Esophagus squamous epithelium (tissue), 5 donors: ENCODE measurements at places on chromosomes 16 and 17.

GRCh38 chr17:32355649-32356377, 5.9 kb downstream of the ZNF207 start:
- no peak for DNase-seq

DNA sequence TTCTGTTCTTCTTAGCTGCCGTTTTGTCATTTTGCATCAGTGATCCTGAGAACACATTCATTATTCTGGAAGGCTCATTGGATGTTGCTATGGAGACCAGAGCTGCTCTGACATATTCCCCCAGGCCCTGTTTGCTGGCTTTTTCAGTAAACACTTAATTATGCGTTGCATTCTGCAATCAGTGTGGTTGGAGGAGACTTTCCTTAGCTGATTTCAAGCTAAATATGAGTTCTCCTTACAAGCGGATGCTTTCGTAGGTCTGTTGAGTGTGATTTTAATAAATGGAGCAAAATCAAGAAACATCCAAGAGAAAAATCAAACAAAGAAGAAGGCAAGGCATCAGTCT, 38.2 kb upstream of the NUDT7 start:
- DNase-seq: no peak

DNA sequence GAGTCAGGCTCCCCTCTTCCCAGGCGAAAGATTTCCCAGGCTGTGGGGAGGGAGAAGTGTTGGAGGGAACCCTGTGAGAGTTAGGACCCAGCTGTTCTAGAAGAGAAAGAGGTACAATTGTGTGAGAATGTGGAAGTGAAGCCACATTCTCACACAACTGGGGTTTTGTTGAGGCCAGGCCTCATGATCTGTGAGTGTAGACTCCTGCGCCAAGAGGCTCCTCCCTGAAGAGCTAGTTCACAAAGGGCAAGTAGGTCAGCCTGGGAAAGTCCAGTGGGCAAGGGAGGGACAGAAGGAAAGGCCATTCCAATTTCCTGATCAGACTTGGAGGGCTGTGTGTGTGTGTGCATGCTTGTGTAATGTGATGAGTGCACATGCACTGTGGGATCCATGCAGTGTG, 15.2 kb downstream of the CD300LF start:
- DNase-seq: no peak

- no peak for DNase-seq
Observed at GRCh38 chr16:88016964-88017363, 65.7 kb downstream of the BANP start.

DNA sequence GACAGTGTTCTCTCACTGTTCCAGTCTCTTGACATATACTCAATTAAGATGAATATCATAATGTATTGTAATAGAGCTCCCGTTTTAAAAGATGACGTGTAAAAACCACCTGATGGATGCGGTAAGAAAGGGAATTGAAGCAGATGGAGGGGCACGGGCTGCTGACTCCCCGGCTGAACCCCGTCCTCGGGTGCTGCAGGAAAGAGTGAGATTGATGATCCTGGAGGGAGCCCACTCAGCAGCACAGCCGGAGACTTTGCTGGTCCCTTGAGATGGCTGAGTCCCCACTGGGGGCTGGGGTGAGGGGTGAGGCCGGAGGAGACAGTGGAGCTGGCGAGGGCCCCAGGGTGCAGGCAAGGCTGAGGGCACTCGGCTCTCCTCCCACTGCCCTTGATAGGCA, 217.4 kb downstream of the RPTOR start:
- DNase-seq: no peak

GRCh38 chr17:7748076-7748775, 30.7 kb downstream of the DNAH2 start:
- DNase-seq: no peak

DNA sequence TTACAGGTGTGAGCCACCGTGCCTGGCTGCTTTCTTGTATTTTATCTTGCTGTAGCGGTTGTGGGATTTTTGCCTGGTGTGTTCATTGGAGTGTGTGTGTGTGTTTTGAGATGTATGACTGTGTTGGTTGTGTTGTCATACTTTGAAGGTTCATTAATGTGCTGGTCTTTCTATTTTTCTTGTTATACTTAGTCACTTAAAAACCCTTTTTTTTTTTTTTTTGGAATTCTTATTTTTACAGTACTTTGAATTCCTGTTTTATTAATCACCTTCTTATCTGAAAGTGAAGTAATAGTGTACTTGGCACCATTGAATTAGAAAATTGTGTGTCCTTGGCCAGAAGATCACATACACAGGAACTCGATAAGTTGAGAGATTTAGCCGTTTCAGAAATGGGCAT, 30.2 kb downstream of the TENT4B start:
- no peak for DNase-seq

- DNase-seq: no peak
Observed at GRCh38 chr16:4695473-4696171, 2.3 kb downstream of the NUDT16L1 start.

DNA sequence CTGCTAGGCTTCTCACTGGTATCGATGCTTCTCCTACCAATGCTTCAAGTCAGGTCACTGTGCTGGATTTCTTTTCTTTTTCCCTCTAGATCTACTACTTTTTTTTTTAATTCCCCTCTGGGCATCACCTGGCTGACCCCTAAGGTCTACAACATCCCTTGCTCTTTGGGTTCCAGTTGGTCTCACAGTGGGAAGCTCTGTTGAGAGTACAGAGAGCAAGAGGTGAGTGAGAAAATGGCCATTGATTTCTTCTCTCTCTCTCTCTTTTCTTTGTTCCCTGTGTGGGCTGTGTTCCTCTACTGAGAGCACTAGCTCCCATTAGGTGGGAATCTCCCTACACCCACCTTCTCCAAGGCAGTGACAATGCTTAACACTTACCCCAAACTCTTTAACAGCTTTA, 413.4 kb downstream of the KCNJ2 start:
- no peak for DNase-seq

DNA sequence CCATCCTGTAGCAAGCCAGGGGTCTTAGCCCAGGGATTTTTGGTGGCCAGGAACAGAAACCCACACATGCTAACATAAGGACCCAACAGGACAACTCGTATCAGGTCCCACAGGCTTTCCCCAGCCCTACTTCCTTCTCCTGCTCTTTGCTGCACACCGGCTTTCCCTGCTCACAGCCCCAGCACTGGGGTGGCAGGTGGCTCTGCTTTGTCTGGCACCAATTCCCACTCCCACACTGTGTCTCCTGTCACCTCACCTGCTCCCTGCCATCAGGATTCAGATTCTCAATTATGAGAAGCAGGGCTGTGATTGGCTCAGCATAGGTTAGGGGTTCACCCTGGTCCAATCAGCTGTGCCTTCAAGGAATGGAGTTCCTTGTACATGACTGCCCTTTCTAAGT, 94.1 kb downstream of the TMEM132E start:
- DNase-seq: no peak

- DNase-seq: no peak
Observed at GRCh38 chr16:65728167-65728566, 606.3 kb upstream of the CDH11 start.

- DNase-seq: no peak
Observed at GRCh38 chr16:84839054-84839453, 19.3 kb downstream of the CRISPLD2 start.

DNA sequence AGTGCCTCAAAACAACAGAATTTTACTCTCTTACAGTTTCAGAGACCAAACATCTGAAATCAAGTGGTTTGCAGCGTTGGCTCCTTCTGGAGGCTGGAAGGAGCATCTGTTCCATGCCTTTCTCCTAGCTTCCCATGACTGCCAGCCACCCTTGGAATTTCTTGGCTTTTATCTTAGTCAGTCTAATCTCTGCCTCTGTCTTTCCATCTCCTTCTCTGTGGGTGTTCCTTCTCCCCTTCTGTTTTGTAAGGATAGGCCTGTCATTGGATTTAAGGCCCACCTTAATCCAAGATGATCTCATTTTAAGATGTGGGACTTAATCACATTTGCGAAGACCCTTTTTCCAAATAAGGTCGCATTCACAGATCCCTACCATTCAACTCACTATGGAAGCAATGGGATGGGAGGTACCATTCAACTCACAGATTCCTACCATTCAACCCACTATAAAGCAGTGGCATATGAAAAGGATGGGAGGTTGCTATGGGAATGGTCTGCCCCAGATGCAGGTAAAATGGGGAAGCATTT, 321.8 kb downstream of the WWOX start:
- DNase-seq: no peak

GRCh38 chr16:84949772-84950436, 61.4 kb downstream of the ZDHHC7 start:
- DNase-seq: no peak

DNA sequence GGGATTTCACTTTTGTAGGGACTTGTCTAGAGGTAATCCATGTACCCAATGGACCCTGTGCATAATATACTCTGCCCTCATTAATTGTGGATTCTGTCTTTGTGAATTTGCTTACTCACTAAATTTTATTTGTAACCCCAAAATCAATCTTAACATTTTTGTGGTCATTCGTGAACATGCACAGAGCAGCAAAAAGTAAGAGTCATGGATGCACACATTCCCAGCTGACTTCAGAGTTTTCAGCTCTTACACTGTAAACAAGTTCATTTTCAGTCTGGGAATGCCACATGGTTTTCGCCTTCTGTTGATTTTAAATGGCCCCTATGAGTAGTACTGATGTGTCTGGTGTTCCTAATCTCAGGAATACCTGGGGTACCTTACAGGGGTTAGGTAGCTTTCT, 24.3 kb downstream of the TAC4 start:
- DNase-seq: no peak

DNA sequence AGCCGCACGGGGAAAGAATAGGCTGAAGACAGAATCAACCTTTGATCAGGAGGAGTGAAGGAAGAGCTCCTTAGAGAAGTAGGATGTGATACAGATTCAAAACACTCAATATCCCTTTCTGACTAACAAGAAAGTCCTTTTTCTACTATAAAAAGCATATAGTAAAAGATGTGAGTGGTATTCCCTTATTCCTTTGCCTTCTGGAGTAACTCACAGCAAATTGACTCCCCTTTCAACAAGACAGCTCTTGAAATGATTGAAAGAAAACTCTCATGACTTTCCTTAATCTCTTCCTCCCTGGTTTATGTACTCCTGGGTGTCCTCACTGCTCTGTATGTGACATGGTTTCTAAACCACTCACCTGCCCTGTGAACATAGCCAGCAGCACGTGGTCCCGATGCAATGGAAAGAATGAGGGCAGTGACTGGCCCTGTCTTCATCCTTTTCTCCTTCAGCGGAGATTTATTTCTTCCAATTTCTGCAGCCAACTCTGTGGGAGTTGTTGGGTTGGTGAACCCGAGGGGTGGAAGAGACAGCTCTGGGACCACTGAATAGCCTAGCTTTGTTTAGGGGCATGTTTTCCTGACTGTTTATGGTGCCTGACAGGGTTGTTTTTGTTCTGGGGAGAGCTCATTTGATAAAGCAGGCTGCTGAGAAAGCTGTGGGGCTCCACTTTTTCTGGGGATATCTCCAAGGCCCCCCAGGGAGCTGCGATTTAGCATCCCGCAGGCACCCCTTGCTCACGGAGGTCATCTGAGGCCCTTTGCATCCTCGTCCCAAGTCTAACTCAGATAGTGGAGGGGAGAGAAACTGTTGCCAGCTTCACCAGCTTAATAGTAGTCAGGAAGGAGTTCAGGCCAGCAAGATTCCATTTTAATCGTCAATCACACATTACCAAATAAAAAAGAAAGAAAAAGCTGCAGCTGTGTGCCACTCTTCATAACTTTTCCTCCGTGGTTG, 46.7 kb downstream of the MAP2K6 start:
- DNase-seq: no peak

GRCh38 chr17:81371910-81372760, 23.1 kb upstream of the BAHCC1 start:
- no peak for DNase-seq

DNA sequence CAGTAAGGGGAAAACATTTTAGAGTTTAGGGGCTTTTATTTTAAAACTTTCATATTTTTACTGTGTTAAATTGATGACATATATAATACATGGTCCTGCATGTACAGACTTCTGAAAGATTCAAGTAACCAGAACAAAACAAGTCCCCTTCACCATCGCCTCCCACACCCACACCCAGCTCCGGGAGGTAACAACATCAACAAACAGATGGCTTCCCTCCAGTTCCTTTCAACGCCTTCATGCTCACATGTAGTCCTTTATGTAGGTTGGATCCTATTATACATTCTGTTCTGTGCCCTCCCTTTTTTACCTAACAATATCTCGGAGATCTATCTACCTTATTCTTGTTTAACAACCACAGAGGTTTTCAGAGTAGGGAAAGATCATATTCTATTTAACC, 30.5 kb downstream of the GINS3 start:
- DNase-seq: no peak

DNA sequence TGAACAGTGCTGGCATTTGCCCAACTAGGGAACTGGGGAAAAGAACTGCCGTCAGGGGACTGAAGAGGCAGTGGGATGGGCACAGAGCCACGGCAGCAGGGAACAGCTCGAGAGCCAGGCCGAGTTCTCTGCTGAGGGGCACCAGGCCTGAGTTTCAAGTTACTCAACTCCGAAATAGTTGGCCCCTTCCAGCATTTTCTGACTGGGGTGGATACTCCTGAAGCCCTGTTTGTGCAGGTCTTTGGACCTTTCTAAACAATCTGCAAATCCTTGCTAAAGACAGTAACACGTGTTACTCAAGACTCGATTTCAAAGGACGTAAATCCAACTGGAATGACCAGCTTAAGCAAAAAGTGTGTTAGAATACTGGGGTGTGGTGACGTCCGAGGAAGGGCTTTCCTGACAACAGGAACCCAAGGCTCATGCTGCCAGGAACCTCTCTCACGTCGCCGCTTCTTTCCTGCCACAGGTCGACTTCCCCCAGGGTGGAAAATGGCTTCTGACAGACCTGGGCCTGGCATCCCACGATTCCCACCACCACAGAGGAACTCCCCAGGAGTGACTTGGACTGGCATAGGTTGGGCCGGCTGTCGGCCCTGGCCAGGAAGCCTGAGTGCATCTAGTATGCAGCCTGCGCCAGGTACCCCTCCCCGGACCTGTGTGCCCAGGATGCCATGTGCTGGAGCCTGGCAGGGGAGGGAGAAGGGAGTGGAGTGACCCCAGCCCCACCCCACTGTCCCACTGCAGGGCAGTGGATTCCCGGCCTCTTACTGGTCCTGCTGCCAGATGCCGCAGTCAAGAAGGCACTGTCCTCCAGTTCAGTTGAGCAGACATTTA, 71.9 kb downstream of the N4BP1 start:
- no peak for DNase-seq

GRCh38 chr16:83769397-83770008, 38.3 kb upstream of the HSBP1 start:
- DNase-seq: no peak

GRCh38 chr17:67177732-67178131, 67.3 kb downstream of the HELZ start:
- no peak for DNase-seq
